RCC 7860 (cell line): ENCODE measurements at places on chromosomes 5 and 9.

- no peak for DNase-seq
These were observed 1709.2 kb downstream of the EFNA5 start for GRCh38 chr5:105961572-105961971.

GRCh38 chr9:109439378-109440116 lies 58.6 kb downstream of the PTPN3 start:
- DNase-seq, result no peak

GRCh38 chr5:119019949-119020348 lies 31.6 kb upstream of the DTWD2 start:
- DNase-seq, result no peak

DNA sequence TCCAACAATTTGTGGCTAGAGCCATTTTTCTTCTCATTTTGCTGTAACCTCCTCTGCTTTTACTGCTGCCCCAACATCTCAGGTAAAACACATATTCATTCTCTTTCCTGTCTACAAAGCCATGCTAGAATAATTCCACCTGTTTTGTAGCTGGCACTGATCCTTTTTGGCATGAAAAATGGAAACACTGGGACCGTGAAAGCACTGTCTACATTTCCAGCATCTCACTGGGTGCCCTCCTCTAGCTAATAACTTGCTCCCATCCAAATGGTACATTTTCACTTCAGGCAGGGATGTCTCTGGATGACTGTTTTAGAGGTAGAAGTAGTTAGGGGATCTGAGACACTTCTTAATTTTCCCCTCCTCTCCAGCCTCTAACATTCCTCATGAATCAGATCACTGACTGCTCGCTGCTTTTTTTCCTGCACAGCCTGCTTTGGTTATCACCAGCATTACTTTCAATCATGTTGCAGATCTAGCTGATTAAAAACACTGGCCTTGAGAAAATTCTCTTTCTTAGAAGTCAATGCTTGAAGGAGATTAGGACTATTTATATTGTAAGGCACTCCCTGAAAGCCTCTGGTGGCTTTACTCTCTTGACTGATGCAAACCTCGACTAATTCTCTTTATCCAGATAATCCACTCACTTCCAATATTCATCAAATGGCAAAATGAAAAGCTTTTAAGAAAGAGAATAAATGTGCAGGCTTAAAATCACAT lies 1312.6 kb upstream of the DMAC1 start:
- no peak for DNase-seq

DNA sequence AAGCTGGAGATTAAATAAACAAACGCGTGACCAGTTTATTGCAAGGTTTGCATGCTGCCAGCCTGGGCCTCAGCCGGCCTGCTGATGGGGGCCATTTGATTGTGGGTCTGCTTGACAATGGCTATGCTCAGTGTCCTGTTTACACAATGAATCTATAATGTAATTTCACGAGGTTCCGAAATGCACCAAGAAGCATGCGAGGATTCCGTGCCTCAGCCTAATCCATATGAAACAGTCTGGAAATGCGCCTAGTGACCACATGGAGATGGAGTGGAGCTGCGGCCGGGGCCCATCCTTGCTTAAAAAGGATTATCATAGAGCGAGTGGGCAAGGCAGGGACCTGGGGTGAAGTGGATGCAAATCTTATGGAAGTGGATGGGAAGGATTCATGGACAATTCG lies 382.4 kb downstream of the CDK5RAP2 start:
- DNase-seq, result no peak

GRCh38 chr5:115601701-115602590 lies at the start of gene TICAM2:
TICAM2 (minus strand) TSS chr5:115602479; CDS start chr5:115581256, 21,223 bp downstream.
- peak; percentile 68 for DNase-seq

GRCh38 chr9:113570749-113571711 lies 107.5 kb downstream of the RGS3 start:
- DNase-seq, result no peak

DNA sequence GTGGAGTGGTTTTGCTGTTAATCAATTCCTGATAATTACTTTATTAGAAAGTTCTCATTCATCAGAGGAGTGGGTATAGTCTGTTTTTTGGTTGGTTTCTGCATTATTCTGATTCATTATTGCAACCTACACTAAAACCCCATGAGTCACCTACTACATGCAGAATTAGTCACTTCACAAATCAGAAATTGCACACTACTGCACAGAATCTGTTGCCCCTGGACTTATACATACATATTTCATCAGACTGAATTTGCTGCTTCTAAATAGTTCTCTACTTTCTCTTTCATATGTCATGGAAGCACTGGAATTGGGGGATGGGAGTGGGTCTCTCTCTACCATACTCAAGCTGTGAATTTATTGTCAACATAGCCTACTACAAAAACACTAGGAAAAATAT lies 585.1 kb downstream of the DNAH5 start:
- peak; percentile 32 for DNase-seq

GRCh38 chr5:167783145-167783817 lies 508.2 kb upstream of the WWC1 start:
- no peak for DNase-seq

DNA sequence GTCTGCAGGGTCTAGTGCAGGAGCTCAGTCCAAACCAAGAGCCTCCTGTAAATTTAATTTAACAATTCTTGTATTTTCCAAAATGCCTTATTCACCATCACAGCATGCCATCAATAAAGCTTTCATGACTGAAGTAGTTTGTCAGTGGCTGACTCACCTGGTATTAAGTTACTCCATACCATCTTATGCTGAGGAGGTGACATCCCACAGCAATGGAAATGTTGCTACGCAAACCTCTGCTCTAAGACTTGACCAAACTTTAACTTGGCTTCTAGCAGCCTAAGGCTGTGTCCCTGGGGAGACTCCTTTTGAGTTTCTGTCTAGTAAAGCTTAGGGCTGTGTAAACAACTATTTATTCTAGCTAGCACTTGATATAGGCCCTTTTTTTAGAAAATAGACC lies 1231.3 kb upstream of the CDH18 start:
- DNase-seq, result no peak

DNA sequence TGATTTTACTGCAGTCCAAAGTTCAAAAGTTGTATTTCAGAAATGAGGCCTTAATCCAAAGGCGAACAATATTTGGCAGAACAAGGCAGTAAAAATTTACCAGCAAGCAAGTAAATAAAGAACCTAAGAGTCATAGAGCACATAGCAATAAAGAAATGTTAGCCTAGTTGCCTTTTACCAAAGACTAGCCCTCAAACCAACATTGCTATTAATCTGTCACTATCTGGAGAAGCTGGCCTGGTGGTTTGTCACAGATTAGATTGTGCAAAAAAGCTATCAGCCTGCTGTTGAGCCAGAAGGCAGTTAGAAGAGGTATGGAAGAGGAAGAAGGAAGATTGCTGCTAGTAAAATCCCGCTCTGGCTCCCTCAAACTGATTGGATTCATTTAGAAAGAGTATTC lies 304.7 kb upstream of the KLF4 start:
- DNase-seq, result no peak

- DNase-seq, result peak; percentile 1
These were observed 140.0 kb upstream of the CDKN2B start for GRCh38 chr9:22148876-22149637.

- no peak for DNase-seq
These were observed 116.2 kb downstream of the DIRAS2 start for GRCh38 chr9:90526386-90526785.

- DNase-seq, result no peak
These were observed 1858.4 kb downstream of the EFNA5 start for GRCh38 chr5:105812304-105812703.

DNA sequence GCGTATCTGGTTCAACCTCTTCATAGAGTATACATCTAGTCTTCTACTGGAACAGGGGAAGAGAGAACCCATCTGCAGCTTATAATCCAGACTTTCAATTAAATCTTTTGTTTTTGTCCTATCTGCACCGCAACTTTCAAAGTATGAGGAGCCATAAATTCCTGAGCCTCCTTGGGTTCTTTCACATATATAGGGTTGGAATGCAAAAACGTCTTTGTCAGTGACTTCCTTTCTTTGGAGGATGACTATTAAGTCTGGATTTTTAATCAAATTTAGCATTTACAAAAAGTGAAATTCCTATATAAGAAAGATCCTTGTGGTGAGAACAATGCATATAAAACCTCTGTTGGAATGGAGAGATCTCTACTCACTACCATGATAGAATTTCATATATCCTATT lies 370.8 kb downstream of the TMEM38B start:
- no peak for DNase-seq

- no peak for DNase-seq
These were observed 156.5 kb downstream of the PJA2 start for GRCh38 chr5:109253262-109253661.

DNA sequence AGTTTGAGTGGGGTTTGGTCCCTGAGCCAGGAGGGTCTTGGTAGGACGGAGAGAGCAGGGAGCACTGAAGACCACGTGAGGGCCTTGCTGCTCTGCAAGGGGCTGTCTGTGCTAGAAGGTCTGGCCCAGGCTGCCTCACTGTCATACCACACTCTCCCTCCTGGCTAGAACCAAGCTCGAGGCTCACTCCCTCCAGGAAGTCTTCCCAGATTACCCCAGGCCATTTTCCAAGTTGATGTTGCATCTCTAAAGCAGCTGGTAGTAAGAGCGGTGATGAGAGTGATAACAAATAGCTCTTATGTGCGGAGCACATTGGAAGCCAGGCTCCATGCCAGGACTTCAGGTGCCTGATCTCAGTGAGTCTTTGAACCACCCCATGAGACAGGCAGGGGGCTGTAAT lies 6.6 kb downstream of the MYMK start:
- DNase-seq, result no peak

- no peak for DNase-seq
These were observed 48.9 kb downstream of the AUH start for GRCh38 chr9:91312717-91313325.

- DNase-seq, result no peak
These were observed 60.4 kb upstream of the CTSL start for GRCh38 chr9:87665505-87665904.

GRCh38 chr9:74681906-74682305 lies 184.8 kb downstream of the RORB start:
- DNase-seq, result no peak

GRCh38 chr5:69049796-69050195 lies 44.0 kb upstream of the SLC30A5 start:
- no peak for DNase-seq

- no peak for DNase-seq
These were observed 5.6 kb downstream of the FAM221B start for GRCh38 chr9:35822926-35823325.

- peak; percentile 20 for DNase-seq
These were observed 110.4 kb upstream of the LIFR start for GRCh38 chr5:38666668-38667498.

- no peak for DNase-seq
These were observed 374.3 kb downstream of the CCDC171 start for GRCh38 chr9:15927161-15927560.

DNA sequence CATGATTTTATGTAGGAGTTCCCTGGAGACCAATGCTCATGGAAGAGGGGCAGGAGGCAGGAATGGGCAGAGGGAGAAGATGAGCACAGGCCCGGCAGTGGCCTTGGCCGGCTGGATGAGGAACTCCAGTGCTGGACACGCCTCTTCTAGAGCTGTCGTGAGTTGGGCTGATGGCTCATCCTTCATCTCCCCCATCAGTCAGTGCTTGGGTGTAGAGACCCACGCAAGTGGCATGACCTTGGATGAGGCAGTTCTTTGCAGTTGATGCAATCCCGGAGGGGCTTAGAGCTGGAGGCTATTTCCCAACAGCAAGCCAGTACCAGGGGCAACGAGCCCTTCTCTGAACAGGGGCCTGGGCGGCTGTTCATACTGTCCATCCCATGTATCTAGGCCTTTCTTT lies 25.5 kb upstream of the ARAP3 start:
- DNase-seq, result no peak

GRCh38 chr5:91144491-91145332 lies 238.4 kb downstream of the ARRDC3 start:
- no peak for DNase-seq

DNA sequence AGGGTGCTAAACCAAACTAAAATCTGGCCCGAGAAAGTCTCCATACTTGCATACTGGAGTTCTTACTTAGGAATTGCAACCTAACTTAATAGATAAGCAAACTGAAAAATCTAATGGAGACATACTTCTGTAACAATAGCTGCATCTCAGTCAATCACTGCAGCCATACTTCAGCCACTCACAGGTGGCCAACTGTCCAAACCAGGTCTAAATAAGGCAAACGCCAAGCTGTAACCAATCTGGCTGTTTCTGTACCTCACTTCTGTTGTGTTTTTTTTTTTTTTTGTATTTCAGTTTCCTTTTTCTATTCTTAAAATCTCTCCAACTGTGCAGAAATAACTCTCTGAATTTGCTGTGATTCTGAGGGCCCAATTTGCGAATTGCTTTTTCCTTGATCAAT lies 4.4 kb upstream of the NDUFB6 start:
- no peak for DNase-seq

DNA sequence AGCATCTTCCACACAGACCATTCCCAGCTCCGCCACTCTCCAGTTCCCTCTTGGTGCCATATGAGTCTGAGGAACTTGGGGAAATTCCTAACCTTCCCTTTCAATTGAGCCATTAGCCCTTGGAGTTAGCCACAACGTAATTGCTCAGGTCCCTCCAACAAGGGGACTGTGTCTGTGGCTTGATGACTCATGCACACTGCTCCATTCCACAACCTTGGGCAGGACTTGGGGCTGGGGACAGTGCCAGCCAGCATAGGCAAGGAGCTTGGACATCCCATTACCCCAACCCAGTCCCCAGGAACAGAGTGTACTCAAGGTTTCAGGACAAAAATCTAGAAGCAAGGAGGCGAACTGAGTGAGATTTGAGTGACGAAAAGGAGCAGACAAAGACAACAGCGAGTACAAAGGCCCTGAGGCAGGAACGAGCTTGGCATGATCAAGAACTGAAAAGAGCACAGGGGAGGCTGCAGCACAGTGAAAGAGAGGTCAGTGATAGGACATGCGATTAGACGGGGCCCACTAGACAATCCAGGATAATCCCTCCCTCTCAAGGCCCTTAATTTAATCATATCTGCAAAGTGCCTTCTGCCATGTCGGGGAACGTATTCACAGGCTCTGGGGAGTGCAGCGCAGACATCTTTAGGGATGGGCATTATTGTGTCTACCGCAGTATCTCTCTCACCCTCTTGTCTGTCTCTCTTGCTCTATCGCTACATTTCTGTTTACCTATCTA lies 16.0 kb upstream of the JADE2 start:
- peak; percentile 97 for DNase-seq

DNA sequence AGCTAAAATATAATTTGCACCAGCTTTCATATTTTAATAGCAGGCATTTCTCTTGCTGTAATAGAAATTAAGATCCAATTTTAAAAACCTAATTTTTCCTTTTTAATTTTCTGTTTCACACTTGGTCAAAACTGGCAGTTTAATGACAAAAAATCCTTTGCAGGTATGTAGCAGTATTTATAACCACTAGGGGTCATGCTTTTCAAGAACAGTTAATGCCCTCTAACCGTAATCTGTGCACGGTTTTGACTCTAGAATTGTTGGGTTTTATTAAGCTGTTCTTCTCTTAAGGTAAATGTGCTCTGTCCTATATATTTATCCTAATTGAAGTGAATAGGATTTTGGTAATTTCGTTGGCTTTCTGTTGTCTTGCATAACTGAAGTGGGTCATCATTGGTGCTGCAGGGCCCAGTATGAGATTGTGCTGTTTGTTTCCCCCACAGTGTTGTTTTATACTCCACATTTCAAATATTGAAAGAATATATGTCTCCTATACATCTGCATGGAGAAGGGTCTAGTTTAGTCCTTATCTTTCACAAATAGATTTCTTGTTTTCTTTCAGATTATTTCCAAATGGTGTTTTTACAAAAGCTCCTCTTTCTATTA lies 107.4 kb downstream of the SCAMP1 start:
- DNase-seq, result peak; percentile 15
